ENCODE measurements at places on chromosomes 7 and 10.
A peak's percentile ranks its signal among the peaks of the same experiment; 100 is the strongest.

DNA sequence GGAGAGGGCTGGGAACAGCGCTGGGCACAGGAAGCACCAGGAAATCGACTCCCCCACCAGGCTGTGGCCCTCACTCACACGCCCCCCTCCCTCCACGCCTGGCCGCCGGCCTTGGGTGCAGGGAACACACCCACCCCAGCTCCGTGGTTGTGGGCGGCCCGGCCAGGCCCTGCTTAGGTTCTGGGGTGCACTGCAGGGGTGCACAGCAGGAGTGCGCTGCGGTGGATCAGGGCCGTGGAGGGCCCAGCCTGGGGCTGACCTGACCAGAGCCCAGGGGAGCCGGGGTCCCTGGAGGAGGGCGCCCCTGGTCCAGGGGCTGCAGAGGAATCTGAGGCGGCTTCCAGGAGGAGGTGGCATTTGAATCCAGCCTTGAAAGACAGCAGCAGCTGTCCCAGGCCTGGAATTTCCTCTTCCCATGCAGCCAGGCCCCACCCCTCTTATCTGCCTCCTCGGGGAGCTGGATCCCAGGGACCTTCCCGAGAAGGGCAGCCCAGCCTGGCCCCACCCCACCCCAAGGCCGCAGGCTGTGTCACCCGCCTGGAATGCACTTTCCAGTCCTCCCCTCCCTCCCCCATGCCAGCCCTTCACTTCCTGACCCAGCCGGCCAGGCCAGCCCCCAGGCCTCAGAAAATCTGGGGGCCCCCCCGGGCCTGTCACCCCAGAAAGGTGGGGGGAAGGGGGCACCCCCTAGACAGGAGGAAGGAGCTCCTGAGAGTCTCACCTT lies 18.4 kb upstream of the PDGFA start:
- no peak for DNase-seq

DNA sequence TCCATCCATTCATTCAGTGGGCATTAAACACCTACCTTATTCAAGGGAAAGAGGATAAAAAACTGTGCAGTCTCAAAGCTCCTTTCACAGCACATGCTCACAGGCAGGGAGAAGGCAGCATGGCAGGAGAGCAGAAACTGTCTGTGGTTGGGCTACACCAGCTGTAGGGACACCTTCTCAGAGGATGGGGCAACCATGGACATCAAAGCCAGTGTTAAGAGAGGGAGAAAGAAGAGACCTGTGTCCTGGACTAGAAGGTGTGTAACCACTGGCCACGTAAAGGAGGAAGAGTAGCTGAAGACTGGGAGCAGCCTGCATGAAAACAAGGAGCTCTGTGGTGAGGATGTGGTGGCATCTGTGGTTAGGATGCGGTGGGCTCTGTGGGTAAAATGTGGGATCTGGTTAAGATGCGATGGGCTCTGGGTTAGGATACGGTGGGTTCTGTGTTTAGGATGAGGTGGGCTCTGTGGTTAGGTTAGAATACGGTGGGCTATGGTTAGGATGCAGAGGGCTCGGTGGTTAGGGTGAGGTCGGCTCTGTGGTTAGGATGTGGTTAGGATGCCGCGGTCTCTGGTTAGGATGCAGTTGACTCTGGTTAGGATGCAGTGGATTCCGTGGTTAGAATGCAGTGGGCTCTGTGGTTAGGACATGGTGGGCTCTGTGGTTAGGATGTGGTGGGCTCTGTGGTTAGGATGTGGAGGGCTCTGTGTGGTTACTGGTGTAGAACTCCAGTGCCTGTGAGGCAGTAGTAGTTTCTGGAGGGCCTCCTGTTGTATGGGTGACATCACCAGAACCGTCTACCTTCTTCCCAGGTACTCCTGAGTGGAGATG lies 197.6 kb downstream of the WDR37 start:
- no peak for DNase-seq

- peak; percentile 39 for DNase-seq
Measured at GRCh38 chr7:159139639-159140038, 5.0 kb downstream of the VIPR2 start.

DNA sequence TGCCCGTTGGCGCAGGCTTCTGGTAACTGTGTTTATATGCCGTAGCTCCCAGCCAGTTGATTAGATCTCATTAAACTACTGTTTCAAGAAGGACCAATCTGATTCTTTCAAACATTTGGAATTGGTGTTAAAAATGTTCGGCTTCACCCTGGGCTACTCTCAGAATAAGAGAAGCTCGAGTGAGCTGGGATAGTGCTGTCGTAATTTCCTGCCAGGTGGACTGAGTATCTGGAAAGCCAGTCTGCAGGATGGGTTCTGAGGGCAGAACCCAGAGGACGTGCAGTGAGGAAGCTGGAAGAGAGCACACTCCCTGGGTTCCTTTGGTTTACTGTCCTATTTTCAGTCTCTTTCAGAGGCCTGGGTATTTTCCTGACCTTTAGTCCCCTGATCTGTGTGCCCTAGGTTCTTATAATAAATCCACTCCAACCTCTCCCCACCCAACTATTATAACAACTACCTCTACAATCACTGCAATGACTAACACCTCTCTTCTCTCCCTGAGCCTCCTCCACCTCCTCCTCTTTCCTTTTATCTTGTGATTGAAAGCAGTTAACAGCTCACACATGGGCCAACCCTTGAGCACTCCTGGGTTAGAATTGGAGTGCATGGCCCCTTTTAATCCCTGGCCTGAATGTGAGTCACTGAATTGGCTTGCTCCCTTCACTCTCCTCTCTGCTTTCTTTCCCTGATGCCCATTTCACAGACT lies 63.0 kb downstream of the AOAH start:
- DNase-seq, result no peak

DNA sequence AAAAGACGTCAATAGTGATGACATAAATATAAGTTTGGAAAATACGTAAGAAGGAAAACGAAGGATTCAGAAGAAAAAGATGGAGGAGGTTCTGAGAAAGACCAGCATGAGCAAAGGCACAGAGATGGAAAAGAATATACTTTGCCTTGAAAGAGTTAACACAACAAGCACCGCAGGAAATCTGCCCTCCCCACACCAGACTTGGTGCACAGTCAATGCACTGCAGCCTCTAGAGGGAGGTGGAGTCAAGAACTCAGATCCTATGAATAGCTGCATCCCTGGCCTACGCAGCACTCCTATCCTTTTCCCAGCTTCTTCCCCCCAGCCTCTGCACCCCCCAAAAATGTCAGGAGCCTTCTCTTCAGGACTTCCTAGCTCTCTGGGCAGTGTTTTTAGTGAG lies 1370.6 kb upstream of the LRRTM3 start:
- DNase-seq, result no peak

DNA sequence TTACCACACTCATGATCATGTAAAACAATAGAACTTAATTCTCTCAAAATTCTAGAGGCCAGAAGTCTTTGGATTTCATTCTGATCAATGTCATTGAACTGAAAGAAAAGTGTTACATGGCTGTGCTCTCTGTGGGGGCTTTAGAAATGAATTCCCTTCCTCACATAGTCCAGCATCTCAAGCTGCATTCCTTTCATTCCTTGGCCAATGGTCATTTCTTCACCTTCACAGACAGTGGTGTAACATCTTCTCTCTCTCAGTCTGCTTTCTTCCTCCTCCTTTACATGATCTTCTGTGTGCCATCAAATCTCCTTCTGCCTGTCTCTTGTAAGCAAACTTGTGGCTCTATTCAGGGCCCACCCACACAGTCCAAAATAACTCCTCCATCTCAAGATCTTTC lies 735.3 kb downstream of the SUGCT start:
- no peak for DNase-seq

DNA sequence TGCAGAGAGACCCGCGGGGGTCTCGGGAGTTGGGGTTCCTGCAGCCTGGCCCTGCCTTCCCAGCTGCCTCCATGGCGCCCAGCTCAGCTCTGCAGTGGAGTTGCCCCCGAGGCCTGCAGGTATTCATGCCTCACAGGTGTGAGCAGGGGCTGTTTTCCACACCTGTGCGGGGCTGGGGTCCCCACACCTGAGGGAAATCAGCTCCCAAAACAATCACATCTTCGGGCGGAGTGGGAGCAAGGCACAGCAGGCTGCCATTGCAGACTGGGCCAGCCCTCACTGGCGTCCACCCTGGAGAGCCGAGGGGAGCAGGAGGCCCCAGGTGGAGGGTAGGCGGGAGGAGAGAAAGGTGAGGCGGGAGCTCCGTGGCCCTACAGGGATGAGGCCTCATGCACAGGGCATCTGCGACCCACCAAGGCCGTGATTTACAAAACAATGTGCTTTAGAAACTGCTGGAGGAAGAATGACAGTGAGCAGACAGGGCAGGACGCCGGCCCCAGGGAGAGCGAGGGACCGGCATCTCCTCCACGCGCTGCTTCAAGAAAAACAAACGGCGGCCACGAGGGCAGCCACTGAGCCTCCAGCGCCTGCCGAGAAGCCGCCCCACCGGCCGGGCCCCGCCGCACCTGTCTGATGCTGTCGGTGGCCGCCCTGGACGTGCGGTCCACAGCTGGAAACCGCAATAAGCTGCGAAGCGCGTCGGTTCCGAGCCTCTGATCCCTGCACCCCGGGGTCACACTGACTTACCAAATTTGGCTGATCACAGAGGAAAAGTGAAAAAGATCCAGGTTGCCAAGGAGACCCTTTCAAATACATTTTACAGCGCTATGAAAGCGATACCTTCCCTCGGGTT lies 53.0 kb upstream of the PDGFA start:
- DNase-seq, result no peak

GRCh38 chr7:52708846-52709245 lies 326.6 kb upstream of the POM121L12 start:
- DNase-seq, result no peak

DNA sequence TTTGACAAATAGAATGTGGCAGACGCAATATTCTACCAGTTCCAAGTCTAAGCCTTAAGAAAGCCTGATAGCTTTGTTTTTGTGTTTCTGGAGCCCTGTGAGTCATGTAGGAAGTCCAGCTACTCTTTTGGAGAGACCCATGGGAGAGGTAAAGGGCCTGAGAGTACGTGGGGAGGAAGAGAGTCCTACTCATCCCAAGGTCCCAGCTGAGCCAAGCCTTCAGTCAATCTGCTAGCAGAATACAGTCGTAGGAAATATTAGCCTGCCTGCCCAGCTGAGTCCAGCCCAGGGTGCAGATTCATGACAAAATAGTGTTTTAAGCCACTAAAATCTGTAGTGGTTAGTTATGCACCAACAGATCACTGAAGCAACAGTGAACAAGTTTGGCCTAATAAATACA lies 9.0 kb upstream of the GNA12 start:
- no peak for DNase-seq

DNA sequence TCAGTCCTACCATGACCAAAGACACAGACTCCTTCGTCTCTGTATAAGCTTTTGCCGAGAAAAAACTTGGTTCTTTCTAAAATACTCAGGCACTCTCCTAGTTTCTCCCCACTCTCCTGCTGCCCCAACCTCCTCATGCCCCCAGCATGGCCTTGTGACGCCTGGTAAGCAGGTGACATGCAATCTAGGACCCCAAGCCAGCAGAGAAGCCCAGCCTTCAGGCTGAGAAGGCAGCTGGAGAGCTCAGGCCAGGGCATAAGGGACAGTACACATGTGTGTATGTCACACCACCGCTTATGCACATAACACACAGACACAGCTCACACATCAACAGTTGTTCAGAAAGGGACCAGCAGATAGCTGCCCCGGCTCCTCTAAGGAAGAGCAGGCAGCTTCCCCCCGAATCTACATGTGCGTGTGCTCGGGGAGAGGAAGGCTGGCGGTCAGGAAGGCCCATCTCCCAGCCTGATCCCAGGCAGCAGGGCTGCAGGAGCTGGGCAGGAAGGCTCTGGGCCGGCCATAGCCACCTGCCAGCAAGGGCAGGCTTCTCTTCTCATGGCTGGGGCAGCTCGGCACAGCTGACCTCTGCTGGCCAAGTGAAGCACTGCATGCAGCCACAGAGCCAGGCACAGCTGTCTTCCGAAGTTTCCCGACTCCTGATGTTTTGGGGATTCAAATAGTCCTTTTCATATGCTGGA lies 8.5 kb downstream of the DDX56 start:
- peak; percentile 73 for DNase-seq

All from activated CD8-positive, alpha-beta memory T cell treated with anti-CD3 and anti-CD28 coated beads, Interleukin-2, amount 10 ng/mL, durations not matched to agents 7 days and 5 days (primary cell).